LHCN-M2 (cell line): ENCODE measurements at places on chromosomes 2 and 18. TPM values are rescaled to one million over a fixed set of nuclear protein-coding genes. Genes with fewer than 3 reads are reported as not detected.

Gene RAB6D
- total RNA-seq, result 0.06 TPM in 1 of 2 replicates, not detected in the other

Gene SLC30A3
- total RNA-seq, result 0.63 TPM in 1 of 2 replicates, not detected in the other

Gene CYTIP
- 0.92 and 1.7 TPM in 2 replicates for total RNA-seq

Gene SERPINB12
- 0.29 TPM in 1 of 2 replicates, not detected in the other for total RNA-seq

Gene SLC8A1
- total RNA-seq, result 21.7 and 22.5 TPM in 2 replicates
